ENCODE measurements at places on chromosomes 6 and 20.
A peak's percentile ranks its signal among the peaks of the same experiment; 100 is the strongest.

DNA sequence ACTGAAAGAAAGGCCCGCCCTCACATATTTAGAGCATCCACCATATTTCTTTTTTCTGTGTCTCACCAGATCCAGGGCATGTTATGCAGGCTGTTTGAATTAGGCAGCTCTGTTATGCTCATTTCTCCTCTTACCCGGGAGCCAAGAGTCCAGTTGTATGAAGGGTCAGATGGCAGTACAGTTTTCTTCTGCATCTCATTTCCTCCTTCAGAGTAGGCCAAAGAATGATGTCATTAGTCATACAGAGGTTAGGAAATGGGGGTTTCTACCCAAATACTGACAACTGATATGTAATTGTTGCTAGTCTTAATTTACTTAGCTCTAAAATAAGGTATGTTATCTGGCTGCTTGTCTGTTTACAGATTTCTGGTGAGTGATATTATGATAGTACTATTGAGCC lies 130.8 kb downstream of the SOBP start:
- DNase-seq, result no peak

- no peak for DNase-seq
Observed at GRCh38 chr6:80437221-80437620, 330.8 kb downstream of the BCKDHB start.

DNA sequence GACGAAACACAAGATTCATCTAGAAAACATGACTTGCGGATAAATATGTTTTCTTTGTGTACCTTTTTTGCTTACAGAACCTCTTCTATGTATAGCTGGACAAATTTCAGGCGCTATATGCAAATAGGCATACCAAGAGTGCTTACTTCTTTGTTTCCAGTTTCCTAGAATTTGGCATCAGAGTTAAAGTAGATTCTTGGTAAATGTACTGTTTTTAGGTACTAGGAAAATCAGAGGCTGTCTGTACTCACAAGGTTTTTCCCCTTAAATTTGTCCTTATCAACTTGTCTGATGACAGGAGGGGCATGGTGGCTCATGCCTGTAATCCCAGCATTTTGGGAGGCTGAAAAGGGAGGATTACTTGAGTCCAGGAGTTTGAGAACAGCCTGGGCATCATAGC lies 124.9 kb upstream of the TMEM170B start:
- no peak for DNase-seq

- no peak for DNase-seq
Observed at GRCh38 chr6:107539409-107539808, 49.5 kb downstream of the SOBP start.

DNA sequence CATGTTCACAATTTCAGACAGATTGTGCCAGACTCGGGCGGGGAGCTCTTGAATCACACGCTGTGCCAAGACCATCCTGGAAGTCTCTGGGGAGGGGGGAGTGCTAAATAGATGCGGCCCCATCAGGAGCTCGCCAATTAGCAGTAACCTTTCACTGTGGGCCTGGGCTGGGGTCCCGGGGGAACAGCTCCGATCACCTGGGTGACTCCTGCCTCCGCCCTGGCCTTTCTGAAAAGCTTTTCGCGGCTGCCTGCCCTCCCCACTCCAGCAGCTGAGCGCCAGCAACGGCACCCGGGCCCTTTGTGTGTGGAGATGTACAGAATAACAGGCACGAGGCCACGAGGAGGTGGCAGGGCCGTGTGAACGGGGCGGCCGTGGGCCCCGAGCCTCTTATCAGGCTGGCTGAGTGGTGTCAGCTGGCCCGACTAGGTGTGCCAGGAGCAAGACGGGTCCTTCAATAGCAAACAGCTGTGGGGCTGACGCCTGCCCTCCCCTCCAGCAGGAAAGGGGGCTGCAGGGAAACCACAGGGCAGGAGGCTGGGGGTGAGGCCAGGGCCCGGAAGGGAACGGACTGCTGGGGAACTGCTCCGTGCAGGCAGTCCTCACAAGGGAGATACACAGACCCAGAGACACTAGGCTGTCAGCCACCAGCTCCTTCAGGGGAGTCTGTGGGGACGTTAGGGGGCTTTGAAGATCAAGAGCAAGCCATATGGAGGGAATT lies 56.8 kb downstream of the NOL4L start:
- DNase-seq, result no peak

DNA sequence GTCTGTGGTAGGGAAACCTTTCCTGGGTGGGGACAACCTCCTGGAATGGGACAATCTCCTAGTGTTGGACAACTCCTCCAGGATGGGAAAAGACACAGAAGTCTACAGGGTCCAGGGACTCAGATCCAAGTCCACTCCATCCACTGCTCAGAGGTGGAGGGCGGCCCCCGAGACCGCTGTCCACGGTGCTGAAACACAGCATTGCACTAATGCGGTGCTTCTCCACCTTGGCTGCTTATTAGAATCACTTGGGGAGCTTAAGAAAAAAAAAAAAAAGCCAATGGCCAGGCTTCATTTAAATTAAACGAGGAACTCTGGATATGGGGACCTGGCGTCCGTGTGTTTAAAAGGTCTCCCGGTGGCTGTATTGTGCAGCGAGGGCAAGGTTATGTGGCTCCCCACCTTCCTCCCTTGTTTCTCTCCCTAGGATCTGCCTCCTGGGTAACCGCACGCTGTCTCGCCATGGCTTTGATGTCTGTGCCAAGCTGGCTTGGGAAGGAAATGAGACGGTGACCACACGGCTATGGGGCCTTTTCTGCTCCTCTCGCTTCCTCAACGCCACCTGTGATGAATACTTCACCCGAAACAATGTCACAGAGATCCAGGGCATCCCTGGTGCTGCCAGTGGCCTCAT lies 12.0 kb downstream of the SLC12A5 start:
- no peak for DNase-seq

- no peak for DNase-seq
Observed at GRCh38 chr6:37988696-37989095, 169.2 kb downstream of the ZFAND3 start.

- no peak for DNase-seq
Observed at GRCh38 chr20:53990768-53991450, 79.5 kb downstream of the BCAS1 start.

- no peak for DNase-seq
Observed at GRCh38 chr6:158207422-158207788, 39.3 kb downstream of the GTF2H5 start.

DNA sequence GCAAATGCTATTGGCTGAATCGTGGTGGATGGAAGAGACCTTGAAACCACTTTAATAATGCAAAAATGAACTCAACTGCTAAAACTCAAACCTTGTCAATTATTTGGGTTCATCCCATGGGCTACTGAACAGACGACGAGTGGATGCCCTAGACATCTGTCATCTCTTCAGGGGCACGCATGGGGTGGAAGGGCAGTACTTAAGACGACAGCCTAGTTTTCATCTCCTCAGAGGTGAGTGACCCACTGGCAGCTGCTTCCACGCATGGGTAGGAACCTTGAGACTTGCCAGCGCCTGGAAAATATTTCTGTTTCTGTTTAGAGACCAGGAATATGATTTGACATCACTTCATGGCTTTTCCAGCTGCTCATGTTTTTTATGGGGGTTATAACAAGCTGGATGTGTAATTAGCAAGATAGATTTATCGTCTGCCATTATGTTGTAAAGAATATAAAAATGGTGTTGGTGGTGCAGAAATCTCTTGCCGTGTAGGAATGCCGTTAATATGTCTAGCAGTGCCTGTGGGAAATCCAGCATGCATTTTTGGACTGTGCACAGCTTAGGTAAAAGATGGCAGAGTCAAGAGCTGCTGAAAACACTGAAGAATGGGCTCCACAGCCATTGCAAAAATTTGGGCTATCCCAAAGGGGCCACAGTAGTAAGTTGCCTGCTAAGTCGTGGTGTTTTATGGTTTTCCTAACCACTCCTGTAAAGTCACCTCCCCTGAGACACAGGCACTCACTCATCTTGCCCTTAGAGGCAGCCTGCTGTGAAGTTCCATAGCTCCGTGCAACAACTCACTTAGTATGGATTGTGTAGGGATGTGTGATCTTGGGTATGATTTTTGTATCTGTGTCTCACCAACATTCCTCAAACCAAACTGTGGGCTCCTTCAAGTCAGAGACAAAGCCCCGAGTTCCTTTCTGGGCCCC lies 203.3 kb downstream of the EYA2 start:
- DNase-seq, result no peak

DNA sequence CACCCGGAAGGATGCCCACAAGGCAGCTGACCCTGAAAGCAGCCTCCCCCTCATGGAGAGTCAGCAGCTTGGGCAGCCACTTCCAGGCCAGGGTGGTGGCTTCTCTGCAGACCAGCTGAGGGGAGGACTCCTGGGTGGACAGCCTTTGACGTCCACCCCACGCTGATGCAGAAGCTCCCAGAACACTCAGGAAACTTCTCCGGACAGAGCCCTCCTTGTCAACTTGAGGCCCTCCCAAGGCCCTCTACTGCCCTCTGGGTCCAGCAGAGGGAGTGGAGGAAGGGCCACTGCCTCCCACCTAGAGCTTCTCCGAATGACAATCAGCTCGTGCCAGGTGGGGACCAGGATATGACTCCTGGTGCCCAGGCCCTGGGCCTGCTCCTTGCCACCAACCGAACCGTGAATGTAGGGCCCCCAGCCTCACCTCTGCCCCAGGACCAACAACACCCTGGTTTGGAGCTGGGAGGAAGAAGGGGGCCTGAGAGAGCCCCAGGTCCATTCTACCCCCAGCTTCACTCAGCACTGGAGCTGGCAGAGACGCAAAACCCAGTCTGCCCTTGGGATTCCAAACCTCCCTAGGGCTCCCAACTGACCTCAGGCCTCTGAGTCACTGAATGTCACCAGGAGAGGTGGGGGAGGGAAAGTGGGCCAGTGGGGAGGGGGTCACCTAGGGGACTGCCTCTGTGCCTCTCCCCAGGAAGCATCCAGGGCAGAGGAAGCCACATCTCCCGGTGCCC lies 10.9 kb upstream of the SLC22A7 start:
- DNase-seq, result no peak

- DNase-seq, result no peak
Observed at GRCh38 chr6:31037169-31037568, 26.9 kb downstream of the MUC22 start.

GRCh38 chr6:152351110-152351509 lies 286.1 kb downstream of the SYNE1 start:
- DNase-seq, result no peak

- no peak for DNase-seq
Observed at GRCh38 chr6:167492100-167492449, 167.2 kb downstream of the TTLL2 start.

- DNase-seq, result no peak
Observed at GRCh38 chr20:37533154-37533715, 5.6 kb upstream of the BLCAP start.

GRCh38 chr6:4342407-4343137 lies 207.2 kb upstream of the ECI2 start:
- no peak for DNase-seq

DNA sequence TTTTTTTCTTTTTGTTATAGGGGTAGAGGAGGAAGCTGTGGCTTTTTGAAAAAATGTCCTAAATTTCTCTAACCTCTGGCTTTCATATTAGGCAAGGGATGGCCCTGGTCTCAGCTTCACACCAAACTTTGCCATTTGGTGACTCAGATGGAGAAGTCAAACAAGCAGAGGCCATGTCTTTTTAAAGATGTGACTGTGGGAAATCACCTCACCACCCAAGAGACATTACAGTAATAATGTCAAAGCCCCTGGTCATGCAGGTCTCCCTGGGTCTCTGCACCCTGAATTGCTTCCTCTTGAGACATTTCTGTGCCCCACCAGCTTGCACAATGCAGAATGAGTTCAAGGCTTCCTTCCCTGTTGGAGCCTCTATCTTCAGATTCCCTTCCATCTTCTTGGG lies 39.5 kb upstream of the ADGRF5 start:
- DNase-seq, result no peak

DNA sequence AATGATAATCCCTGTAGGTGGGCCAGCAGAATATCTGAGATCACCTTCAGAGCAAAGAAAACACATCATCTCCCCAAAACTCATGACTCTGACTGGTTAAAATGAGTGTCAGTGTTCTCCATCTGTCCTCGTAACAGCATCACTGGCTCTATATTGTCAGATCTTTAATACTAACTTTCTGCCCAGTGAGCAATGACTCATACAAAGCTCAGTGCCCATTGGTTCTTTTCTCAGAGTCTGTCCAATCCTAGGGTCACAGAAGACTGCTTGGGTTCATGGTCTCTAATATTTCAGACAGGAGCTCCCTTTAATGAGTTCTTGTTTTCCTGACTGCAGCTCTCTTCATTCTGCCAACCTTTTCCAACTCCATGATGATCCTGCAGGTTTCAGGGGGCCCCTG lies 36.4 kb downstream of the HLA-DPB1 start:
- DNase-seq, result no peak

DNA sequence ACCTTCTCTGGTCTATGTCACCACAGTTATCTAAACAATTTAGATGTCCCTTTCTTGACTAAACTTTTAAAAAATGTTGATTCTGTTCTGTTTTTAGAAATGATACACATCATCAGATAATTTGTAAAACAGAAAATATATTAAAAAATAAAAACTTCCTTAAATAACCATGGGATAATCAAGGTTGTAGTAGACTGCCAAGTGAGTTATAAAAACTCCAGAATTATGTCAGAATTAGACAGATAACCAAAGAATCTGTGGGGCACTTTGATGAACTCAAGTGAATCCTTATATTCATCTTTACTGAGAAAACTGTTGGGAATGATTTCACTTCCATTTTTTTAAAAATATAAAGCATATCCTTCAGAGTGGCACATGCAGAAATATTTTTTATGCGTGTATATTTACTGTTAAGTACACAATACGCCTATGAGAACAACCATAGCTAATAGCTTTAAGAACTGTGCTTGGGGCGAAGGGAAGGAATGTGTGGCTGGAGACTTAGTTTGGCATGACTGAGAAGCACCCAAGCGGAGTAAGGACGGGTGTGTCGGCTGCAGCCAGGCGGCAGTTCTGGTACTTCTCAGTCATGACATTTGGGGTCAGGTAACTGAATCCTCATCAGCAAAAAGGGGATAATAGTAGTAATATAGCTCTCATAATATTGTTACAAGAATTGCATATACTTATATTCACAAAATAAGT lies 604.7 kb upstream of the CITED2 start:
- DNase-seq, result no peak

DNA sequence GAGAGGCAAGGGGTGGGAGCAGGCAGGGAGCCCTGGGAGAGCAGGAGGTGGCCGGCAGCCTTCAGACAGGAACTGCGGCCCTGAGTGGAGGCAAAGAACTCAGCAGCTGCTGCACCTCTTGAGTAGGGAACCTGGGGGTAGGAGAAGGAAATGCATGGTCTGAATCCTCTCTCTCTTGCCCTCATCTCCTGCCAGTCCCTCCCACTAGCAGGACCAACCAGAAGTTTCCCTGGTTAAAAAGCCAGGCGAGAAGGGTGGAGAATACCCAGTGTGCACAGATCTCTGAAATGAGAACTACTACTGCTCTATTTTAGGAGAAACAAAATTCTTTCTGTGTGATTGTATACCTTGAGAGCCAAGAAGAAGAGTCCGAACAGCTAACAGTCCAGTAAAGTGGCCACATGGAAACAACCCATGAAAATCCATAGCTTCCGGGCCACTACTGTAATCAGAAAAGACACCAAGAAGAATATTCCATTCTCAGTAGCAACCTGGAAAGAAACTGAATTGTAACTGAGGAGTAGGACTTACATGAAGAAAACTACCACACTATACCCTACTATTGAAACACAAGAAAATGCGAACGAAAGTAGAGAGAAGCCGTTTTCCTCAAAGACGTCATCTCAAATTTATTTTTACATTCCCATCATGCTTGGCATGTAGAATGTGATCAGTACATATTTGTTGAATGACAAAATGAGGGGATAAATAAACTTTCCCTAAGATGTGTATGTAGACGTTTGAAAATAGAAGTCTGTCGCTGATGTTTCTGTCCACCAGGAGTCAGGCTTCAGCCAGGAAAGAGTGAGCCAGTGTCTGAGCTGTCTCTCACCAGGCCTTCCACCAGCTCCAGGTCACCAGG lies 25.6 kb downstream of the WRNIP1 start:
- peak; percentile 47 for DNase-seq

Measured in NK-92 treated with Interleukin-12 subunit alpha and Interleukin-12 subunit beta, amount 100 ng/mL, for 24 hours (cell line).